ENCODE measurements at places on chromosomes 7 and 10. TPM values are rescaled to one million over a fixed set of nuclear protein-coding genes. Genes with fewer than 3 reads are reported as not detected.

- DNase-seq, result no peak
- no peak overlapping the region for H3K4me3 ChIP-seq
- no peaks in the 10 kb centered on the region for H3K4me1 ChIP-seq
- no peaks in the 10 kb centered on the region for H3K36me3 ChIP-seq
- no peak overlapping the region for H3K27ac ChIP-seq
These were observed 159.3 kb downstream of the LYZL1 start for GRCh38 chr10:29448125-29448524.

The BMPER gene
- 2.4 TPM for total RNA-seq

DNA sequence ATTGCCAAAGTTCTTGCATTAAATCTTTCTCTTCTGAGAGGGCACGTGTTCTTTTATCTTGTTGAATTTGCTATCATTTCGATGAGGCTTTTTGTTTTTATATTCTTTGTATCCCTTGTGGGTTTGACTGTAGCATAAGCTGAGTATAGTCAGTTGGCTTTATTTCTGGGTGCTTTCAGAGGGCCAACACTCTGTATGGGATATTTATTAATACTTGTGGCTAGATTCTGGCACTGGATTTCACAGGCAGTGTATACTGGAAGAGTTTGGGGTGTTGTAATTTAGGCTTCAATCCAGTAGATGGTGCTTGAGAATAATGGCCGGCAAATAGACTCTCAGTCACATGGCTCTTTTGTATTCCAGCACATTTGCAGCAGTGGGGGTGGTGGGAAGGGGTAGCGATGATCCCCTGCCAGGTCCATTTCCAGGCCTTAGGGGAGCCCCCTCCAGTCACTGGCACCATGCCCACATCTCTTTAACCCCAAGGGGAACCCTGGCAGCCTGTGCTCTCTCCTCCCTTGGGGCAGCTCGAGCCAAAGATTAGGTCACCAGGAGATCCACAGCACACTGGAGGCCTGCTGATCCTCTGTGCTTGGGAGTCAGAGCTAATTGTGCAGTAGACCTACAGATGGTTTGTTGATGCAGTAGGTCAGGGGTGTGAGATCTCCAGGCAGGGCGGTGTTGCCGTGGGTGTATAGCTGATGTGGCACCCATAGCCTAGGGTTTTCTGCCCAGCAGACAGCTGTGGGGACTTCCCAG lies 81.8 kb downstream of the PTPN20 start:
- peaks cover 11% of the 10 kb centered on the region for H3K4me1 ChIP-seq
- H3K27ac ChIP-seq, result no peak overlapping the region
- no peaks in the 10 kb centered on the region for H3K27me3 ChIP-seq
- H3K4me3 ChIP-seq, result no peak overlapping the region
- no peaks in the 10 kb centered on the region for H3K36me3 ChIP-seq

The CPVL gene
- total RNA-seq, result 2.6 TPM

DNA sequence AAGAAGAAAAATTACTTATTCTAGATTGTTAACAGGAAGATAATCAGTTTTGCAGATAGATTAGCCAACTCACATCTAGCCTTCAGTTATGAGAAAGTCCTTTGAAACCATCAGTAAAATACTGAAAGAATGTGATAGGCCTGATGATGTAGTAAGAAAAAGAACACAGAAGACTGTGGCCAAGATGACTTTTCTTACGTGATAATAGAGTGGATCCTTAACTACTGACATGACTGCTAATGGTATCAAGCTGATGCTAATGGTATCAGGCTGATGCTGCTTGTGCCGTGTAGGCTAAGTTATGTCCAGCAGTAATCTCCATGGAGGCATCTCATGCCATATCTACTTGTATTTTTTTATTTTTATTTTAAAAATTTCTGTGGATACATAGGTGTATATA lies 114.2 kb downstream of the GLCCI1 start:
- H3K27me3 ChIP-seq, result no peaks in the 10 kb centered on the region
- no peaks in the 10 kb centered on the region for H3K4me1 ChIP-seq
- DNase-seq, result no peak
- no peak overlapping the region for H3K4me3 ChIP-seq
- no peak overlapping the region for H3K27ac ChIP-seq
- H3K36me3 ChIP-seq, result no peaks in the 10 kb centered on the region

- DNase-seq, result no peak
- H3K27me3 ChIP-seq, result no peaks in the 10 kb centered on the region
- no peak overlapping the region for H3K27ac ChIP-seq
- no peak overlapping the region for H3K4me3 ChIP-seq
- no peaks in the 10 kb centered on the region for H3K4me1 ChIP-seq
- no peaks in the 10 kb centered on the region for H3K36me3 ChIP-seq
These were observed 100.4 kb downstream of the SGMS1 start for GRCh38 chr10:50523357-50523756.

GRCh38 chr10:21053953-21054690 lies 157.0 kb upstream of the NEBL start:
- no peaks in the 10 kb centered on the region for H3K27me3 ChIP-seq
- no peak for DNase-seq
- no peak overlapping the region for H3K4me3 ChIP-seq
- H3K4me1 ChIP-seq, result no peaks in the 10 kb centered on the region

DNA sequence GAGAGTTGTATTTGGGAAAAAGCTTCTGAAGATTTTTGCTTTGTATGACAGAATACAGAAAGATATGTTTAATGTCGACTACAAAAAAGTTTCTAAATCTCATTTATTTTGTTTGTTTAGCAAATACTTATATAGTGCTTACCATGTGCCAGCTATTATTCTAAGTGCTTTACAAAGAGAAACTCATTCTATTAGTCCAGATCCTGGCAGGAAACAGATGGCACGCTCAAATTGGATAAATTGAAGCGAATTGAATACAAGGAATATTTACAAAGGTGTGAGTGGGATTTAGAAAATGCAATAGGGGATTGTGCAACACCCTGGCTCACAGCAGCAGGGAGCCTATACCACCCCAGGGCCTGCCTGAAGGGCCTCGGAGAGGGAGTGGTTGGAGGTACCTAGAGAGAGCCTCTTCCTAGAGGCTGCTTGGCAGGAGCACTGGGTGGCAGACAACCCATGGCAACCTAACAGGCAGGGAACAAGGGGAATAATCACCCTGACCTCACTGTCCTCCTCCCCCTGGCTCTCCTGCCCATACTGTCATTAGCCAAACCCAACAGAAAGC lies 27.6 kb upstream of the FAM204A start:
- no peaks in the 10 kb centered on the region for H3K36me3 ChIP-seq
- no peak overlapping the region for H3K4me3 ChIP-seq
- no peak for DNase-seq

The RELN gene
- total RNA-seq, result 1.00 TPM

- no peak overlapping the region for H3K4me3 ChIP-seq
- no peaks in the 10 kb centered on the region for H3K27me3 ChIP-seq
- DNase-seq, result no peak
These were observed 151.1 kb upstream of the CACNA2D1 start for GRCh38 chr7:82594665-82595064.

- peaks cover 41% of the 10 kb centered on the region for H3K4me1 ChIP-seq
- no peak overlapping the region for H3K27ac ChIP-seq
- no peaks in the 10 kb centered on the region for H3K27me3 ChIP-seq
- no peak overlapping the region for H3K4me3 ChIP-seq
- H3K36me3 ChIP-seq, result no peaks in the 10 kb centered on the region
- DNase-seq, result no peak
These were observed 3.3 kb downstream of the MYOF start for GRCh38 chr10:93478873-93479272.

DNA sequence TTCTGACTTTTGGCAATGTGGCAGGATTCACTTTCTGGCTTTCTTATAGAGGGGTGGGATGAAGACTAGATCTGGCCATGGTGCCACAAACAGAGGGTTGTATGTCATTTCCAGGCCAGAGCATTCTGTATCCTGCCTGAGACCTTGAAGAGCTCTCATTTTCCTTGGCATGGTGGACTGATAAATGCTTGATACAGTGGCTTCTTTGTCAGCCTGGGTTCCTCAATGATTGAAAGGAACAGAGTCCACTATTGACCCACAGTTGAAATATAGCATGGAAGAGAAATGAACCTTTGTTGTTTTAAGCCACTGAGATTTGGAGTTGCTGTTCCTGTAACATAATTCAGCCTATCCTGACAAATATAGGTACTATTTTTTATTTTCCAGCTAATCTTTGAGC lies 462.7 kb downstream of the SUGCT start:
- H3K27me3 ChIP-seq, result no peaks in the 10 kb centered on the region
- H3K4me1 ChIP-seq, result no peaks in the 10 kb centered on the region
- DNase-seq, result no peak
- H3K4me3 ChIP-seq, result no peak overlapping the region
- H3K27ac ChIP-seq, result no peak overlapping the region

DNA sequence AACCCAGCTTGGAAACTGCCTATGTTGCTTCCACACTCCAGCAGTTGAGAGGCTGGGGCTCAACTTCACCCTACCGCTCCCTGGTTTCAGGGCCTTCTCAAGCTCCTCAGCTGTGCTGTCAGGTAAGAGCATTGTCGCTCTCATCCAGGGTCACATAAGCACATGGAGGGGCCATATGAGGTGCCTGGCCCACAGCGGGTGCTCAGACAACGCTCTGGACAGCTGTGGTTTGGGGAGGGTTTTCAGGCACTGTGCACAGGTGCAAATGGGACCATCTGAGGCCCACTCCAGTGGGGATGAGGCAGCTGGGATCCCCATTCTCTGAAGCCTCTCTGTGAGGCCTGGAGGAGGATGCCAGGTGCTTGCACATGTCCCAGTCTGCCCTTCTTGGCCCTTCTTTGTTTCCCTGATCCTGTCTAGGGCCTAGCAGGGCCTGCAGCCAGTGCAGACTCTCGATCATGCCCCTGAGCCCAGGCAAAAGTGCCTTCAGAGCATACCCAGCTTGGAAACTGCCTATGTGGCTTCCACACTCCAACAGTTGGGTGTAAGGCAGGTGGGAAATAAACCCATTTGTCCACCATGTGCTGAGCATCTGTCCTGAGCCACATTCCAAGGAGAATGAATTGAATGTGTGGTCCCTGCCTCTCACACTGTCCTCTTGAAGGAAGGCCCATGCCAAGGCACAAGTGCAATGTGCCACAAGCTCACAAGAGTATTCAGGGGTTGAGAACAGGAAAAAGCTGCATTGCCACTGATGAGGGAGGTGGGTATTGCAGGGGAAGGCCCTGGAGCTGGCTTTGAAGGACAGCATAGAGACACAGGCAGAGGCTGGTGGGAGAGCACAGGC lies 40.3 kb downstream of the VSTM4 start:
- no peaks in the 10 kb centered on the region for H3K27me3 ChIP-seq
- no peaks in the 10 kb centered on the region for H3K4me1 ChIP-seq
- H3K36me3 ChIP-seq, result no peaks in the 10 kb centered on the region
- no peak for DNase-seq

DNA sequence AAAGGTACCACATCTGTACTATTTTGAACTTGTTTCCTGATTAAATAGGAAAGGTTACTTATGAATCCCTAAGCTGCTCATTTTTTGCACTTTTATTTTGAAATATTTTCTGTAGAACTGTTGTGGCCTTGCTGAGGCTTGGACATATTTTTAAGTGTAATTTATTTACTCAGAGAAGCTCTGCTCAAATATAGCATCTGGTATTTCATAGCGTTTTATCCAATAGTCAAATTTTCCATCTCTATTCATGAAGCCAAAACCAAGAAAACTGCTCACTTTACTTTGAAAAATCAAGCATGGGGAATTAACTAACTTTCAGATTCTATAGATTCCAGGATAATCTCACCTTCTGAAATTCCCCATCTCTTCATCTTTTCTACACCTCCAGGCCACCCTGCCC lies 6.6 kb upstream of the FAM3C start:
- H3K27me3 ChIP-seq, result no peaks in the 10 kb centered on the region
- peaks cover 10% of the 10 kb centered on the region for H3K4me1 ChIP-seq
- DNase-seq, result no peak
- no peak overlapping the region for H3K4me3 ChIP-seq
- no peak overlapping the region for H3K27ac ChIP-seq

The SYT15 gene
- 0.32 TPM for total RNA-seq

- peak overlapping the region; percentile 99 for H3K4me3 ChIP-seq
- no peaks in the 10 kb centered on the region for H3K36me3 ChIP-seq
- peaks cover 30% of the 10 kb centered on the region for H3K4me1 ChIP-seq
- peak; percentile 69 for DNase-seq
- peak overlapping the region; percentile 100 for H3K27ac ChIP-seq
These were observed 6.4 kb upstream of the TNRC18 start for GRCh38 chr7:5429857-5430611.

The EEF1AKMT2 gene
- 19.1 TPM for total RNA-seq

- no peaks in the 10 kb centered on the region for H3K27me3 ChIP-seq
- no peak overlapping the region for H3K4me3 ChIP-seq
- peaks cover 12% of the 10 kb centered on the region for H3K36me3 ChIP-seq
- no peak for DNase-seq
- no peak overlapping the region for H3K27ac ChIP-seq
These were observed 40.9 kb downstream of the NUDCD3 start for GRCh38 chr7:44449584-44449928.

GRCh38 chr7:41997151-41997550 lies 239.9 kb downstream of the GLI3 start:
- peaks cover 44% of the 10 kb centered on the region for H3K4me1 ChIP-seq
- H3K4me3 ChIP-seq, result no peak overlapping the region
- no peaks in the 10 kb centered on the region for H3K36me3 ChIP-seq
- no peak for DNase-seq

- H3K4me1 ChIP-seq, result no peaks in the 10 kb centered on the region
- H3K27ac ChIP-seq, result no peak overlapping the region
- no peaks in the 10 kb centered on the region for H3K36me3 ChIP-seq
These were observed 100.8 kb downstream of the ARHGAP21 start for GRCh38 chr10:24622781-24623301.

The SLC26A4 gene
- 0.41 TPM for total RNA-seq

- DNase-seq, result no peak
- no peaks in the 10 kb centered on the region for H3K36me3 ChIP-seq
- H3K27me3 ChIP-seq, result no peaks in the 10 kb centered on the region
- no peak overlapping the region for H3K4me3 ChIP-seq
- no peaks in the 10 kb centered on the region for H3K4me1 ChIP-seq
These were observed 174.9 kb upstream of the MKLN1 start for GRCh38 chr7:131152766-131153165.

- H3K27ac ChIP-seq, result no peak overlapping the region
- H3K36me3 ChIP-seq, result no peaks in the 10 kb centered on the region
- no peaks in the 10 kb centered on the region for H3K27me3 ChIP-seq
- peaks cover 32% of the 10 kb centered on the region for H3K4me1 ChIP-seq
- peak; percentile 45 for DNase-seq
These were observed 2.3 kb upstream of the SH2B2 start for GRCh38 chr7:102284399-102284798.

- H3K36me3 ChIP-seq, result no peaks in the 10 kb centered on the region
- no peak for DNase-seq
- no peak overlapping the region for H3K27ac ChIP-seq
- H3K27me3 ChIP-seq, result no peaks in the 10 kb centered on the region
- no peaks in the 10 kb centered on the region for H3K4me1 ChIP-seq
These were observed 253.0 kb downstream of the AGMO start for GRCh38 chr7:15308821-15309220.

The CDC14C gene
- total RNA-seq, result not detected

GRCh38 chr7:19322002-19322401 lies 176.8 kb upstream of the FERD3L start:
- no peaks in the 10 kb centered on the region for H3K36me3 ChIP-seq
- no peaks in the 10 kb centered on the region for H3K27me3 ChIP-seq
- no peak overlapping the region for H3K4me3 ChIP-seq
- no peak for DNase-seq
- H3K4me1 ChIP-seq, result no peaks in the 10 kb centered on the region

The SPACDR gene
- not detected for total RNA-seq

DNA sequence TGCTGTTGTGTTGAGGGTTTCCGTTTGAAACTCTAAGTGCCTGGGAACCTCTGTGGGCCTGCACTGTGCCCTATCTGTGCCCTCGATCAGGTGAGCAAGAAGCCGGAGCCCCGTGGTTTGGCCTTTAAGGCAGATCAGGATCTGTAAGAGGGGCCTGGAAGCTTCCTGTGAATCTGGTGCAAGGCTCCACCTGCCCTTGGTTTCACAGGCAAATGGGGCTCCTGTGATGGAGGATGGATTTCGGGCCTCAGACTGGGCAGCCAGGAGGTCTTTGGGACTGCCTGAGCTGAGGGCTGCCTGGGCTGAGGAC lies 21.6 kb downstream of the SCART1 start:
- no peaks in the 10 kb centered on the region for H3K36me3 ChIP-seq
- H3K4me1 ChIP-seq, result no peaks in the 10 kb centered on the region
- H3K27me3 ChIP-seq, result no peaks in the 10 kb centered on the region
- no peak for DNase-seq
